Activated T-helper 1 cell treated with anti-CD3 and anti-CD28 coated beads, Interleukin-12 subunit alpha, Interleukin-12 subunit beta, Interleukin-2, Interleukin-4 antibody, amounts not matched to agents 30 ng/mL and 10 ng/mL and 1 ng/mL, durations not matched to agents 14 hours and 24 hours and 36 hours (primary cell): ENCODE measurements at places on chromosomes 3 and 15. TPM values are rescaled to one million over a fixed set of nuclear protein-coding genes. Genes with fewer than 3 reads are reported as not detected.

RNF7 gene
- total RNA-seq = 70.5 and 70.9 TPM in 2 replicates

SSUH2 gene
- not detected in 2 replicates for total RNA-seq

GRCh38 chr3:194130188-194130587, 5.8 kb upstream of the HES1 start:
- H3K36me3 ChIP-seq = peaks cover 2% of the 10 kb centered on the region
- no peak for DNase-seq
- peaks cover 54% of the 10 kb centered on the region for H3K27me3 ChIP-seq
- H3K27ac ChIP-seq = no peak overlapping the region
- H3K4me1 ChIP-seq = peaks cover 46% of the 10 kb centered on the region
- H3K4me3 ChIP-seq = no peak overlapping the region

DNA sequence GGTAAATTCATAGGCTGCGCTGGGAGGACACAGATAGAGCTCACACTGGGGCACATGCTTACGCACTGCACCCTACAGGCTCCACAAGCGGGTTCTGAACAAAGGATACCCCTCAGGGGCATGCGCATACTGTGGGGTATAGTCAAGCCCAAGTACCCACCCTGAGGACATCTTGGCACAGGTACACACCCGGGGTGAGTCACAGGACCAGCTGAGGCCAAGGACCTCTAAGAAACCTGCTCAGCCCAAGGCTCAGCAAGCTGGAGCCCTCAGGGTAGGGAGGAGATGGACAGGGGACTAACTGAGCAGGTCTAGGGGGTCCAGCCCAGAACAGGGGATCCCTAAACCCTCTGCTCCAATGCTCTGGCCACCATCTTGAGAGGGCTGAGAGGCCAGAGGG, 3.3 kb downstream of the SHISA5 start:
- DNase-seq = no peak
- H3K27ac ChIP-seq = no peak overlapping the region
- H3K4me1 ChIP-seq = peaks cover 43% of the 10 kb centered on the region
- no peak overlapping the region for H3K4me3 ChIP-seq

DNA sequence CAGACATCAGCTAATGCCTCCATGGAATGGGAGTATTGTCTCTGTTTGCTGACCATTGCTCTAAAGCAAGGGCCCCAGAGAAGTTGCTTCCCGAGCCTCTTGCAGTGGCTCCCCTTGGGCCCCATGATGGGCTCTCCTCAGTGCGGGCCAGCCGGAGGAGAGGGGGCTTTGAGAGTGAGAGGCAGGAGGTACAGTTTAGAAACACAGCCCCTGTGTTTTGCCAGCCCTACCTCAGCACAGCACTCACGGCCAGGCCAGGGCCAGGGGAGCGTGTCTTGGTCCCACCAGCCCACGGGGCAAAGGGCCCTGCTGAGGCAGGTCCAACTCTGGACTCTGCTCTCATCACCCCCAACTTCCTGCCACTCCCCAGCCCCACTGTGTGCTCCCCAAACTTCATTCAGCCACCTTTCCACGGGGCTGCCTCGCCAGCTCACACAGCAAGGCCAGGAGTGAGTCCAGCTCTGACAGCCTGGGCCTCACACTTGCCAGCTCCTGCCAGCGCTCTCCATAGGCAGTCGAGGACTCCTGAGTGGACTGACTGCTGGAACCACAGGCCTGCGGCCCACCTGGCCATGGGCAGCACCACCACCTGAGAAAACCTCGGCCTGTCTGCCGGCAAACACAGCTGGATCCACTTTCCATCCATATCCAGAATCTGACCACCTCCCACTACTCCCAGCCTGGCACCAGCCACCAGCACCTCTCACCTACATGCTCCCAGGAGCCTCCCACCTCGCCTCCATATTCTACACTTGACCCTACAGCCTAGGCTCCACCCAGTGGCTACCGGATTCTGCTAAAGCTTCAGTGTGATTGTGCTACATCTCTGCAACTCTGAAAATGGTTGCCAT, 99.0 kb downstream of the TLE3 start:
- H3K4me3 ChIP-seq = no peak overlapping the region
- H3K4me1 ChIP-seq = no peaks in the 10 kb centered on the region
- DNase-seq = no peak
- no peaks in the 10 kb centered on the region for H3K36me3 ChIP-seq
- H3K27ac ChIP-seq = no peak overlapping the region

DNA sequence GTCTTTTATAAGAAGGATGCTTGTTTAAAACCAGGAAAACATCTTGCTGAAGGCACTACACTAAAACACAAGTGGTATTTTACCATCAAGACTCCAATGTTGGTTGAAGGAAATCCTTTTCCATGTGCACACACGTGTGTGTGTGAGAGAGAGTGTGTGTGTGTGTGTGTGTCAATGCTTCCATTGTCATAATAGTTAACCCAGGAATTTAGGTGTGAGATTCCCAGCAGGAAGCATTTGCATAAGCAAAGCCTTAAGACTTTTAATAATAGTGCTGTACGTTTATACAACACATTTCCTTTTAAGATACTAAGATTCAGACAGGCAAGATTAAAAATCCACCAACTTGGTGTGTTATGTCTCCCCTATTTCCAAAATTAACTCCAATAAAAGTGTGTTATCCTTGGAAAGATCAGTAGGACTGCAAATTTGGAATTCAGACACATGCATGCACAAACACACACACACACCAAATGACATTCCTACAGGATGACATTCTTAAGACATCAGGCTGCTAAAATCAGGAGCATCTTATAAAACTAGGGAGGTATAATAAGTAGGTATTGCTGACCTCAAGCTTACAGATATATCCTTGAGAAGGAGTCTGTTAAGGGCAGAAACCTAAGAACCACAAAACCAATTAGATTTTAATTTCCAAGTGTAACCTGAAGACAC, 18.3 kb downstream of the LMCD1 start:
- no peak overlapping the region for H3K27ac ChIP-seq
- H3K27me3 ChIP-seq = no peaks in the 10 kb centered on the region
- no peak overlapping the region for H3K4me3 ChIP-seq

- no peak for DNase-seq
- H3K27ac ChIP-seq = no peak overlapping the region
- peaks cover 4% of the 10 kb centered on the region for H3K36me3 ChIP-seq
- H3K4me1 ChIP-seq = peaks cover 20% of the 10 kb centered on the region
- no peak overlapping the region for H3K4me3 ChIP-seq
These were observed 10.7 kb upstream of the MYO5C start for GRCh38 chr15:52306270-52306669.

- H3K4me1 ChIP-seq = no peaks in the 10 kb centered on the region
- H3K27me3 ChIP-seq = peaks cover 39% of the 10 kb centered on the region
- H3K27ac ChIP-seq = no peak overlapping the region
- no peaks in the 10 kb centered on the region for H3K36me3 ChIP-seq
- no peak for DNase-seq
These were observed 716 bp downstream of the CPEB1 start for GRCh38 chr15:82646250-82647044.

GRCh38 chr3:20974396-20974795, 776.6 kb downstream of the ZNF385D start:
- no peak overlapping the region for H3K27ac ChIP-seq
- no peaks in the 10 kb centered on the region for H3K4me1 ChIP-seq
- no peaks in the 10 kb centered on the region for H3K36me3 ChIP-seq
- no peak for DNase-seq

- peaks cover 2% of the 10 kb centered on the region for H3K36me3 ChIP-seq
- peak; percentile 53 for DNase-seq
- peak within 1 kb of the TSS; percentile 77 for H3K4me3 ChIP-seq
- H3K4me1 ChIP-seq = peaks cover 6% of the 10 kb centered on the region
- H3K27ac ChIP-seq = no peak within 1 kb of the TSS
These were observed at the start of gene SH3GL3 for GRCh38 chr15:83446904-83447709. Gene SH3GL3, plus strand, starts transcription at chr15:83447341. Its CDS starts 193 bp downstream, at chr15:83447534.

- H3K27me3 ChIP-seq = peaks cover 10% of the 10 kb centered on the region
- peaks cover 7% of the 10 kb centered on the region for H3K4me1 ChIP-seq
- no peaks in the 10 kb centered on the region for H3K36me3 ChIP-seq
- no peak overlapping the region for H3K4me3 ChIP-seq
- H3K27ac ChIP-seq = no peak overlapping the region
These were observed 152.3 kb downstream of the CACNA1D start for GRCh38 chr3:53646723-53647122.

GRCh38 chr3:65173841-65174240, 486.0 kb upstream of the ADAMTS9 start:
- H3K4me1 ChIP-seq = no peaks in the 10 kb centered on the region
- no peaks in the 10 kb centered on the region for H3K27me3 ChIP-seq
- no peak overlapping the region for H3K27ac ChIP-seq
- no peak overlapping the region for H3K4me3 ChIP-seq
- DNase-seq = no peak

GRCh38 chr15:67746022-67746421, 79.3 kb upstream of the SKOR1 start:
- peaks cover 49% of the 10 kb centered on the region for H3K4me1 ChIP-seq
- H3K27me3 ChIP-seq = no peaks in the 10 kb centered on the region
- peak overlapping the region; percentile 17 for H3K4me3 ChIP-seq
- H3K27ac ChIP-seq = peak overlapping the region; percentile 16
- H3K36me3 ChIP-seq = peaks cover 8% of the 10 kb centered on the region

GRCh38 chr3:15276028-15276724, 56.2 kb downstream of the SH3BP5 start:
- H3K36me3 ChIP-seq = peaks cover 26% of the 10 kb centered on the region
- no peak overlapping the region for H3K4me3 ChIP-seq
